Activated CD4-positive, alpha-beta memory T cell treated with anti-CD3 and anti-CD28 coated beads for 36 hours (primary cell): ENCODE measurements at places on chromosomes 16 and 17. TPM values are rescaled to one million over a fixed set of nuclear protein-coding genes. Genes with fewer than 3 reads are reported as not detected.
A peak's percentile ranks its signal among the peaks of the same experiment; 100 is the strongest.

Gene ERN2
- total RNA-seq = not detected

Gene IL17C
- not detected for total RNA-seq

Gene CLDN9
- not detected for total RNA-seq

Gene ENKD1
- 9.3 TPM for total RNA-seq

Gene SLC6A4
- not detected for total RNA-seq

Gene CA4
- total RNA-seq = not detected

Gene NTN3
- total RNA-seq = not detected

Gene KRT32
- total RNA-seq = not detected

DNA sequence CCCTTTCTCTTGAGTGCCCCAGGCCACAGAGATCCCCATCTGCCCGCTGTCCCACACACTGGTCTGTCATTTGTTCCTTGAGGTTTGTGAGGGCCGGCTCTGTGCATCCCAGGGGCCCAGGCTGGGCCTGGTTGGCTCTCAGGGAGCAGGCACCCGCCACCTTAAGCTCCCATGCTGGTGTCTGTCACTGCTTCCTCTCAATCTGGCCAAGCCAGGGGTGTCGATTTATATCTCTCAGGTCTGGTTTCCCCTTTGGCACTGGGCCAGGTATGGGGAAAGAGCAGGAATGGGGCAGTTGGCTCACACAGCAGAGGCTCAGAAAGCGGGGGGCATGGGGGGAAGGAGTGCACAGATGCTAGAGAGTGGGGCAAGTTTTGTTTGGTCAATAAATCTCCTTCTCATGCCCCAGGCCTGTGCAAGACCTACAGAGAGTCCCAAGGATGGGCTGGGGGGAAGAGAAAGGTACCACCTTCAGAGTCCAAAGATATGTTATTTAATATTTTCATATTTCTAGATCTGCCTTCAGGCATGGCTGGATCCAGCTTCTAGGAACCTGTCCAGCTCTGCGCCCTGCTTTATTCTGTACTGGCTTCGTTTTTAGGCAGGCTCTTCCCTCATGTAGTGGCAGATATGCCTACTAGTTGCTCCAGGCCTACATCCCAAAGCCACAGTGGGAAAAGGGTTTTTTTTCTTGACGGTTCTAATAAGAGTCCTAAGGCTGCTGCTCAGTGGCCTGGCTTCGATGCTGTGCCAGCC lies 34.3 kb downstream of the IL4R start:
- no peak for DNase-seq

- peak; percentile 14 for DNase-seq
Observed at GRCh38 chr17:38921756-38922411, 3.5 kb upstream of the LASP1NB start.

DNA sequence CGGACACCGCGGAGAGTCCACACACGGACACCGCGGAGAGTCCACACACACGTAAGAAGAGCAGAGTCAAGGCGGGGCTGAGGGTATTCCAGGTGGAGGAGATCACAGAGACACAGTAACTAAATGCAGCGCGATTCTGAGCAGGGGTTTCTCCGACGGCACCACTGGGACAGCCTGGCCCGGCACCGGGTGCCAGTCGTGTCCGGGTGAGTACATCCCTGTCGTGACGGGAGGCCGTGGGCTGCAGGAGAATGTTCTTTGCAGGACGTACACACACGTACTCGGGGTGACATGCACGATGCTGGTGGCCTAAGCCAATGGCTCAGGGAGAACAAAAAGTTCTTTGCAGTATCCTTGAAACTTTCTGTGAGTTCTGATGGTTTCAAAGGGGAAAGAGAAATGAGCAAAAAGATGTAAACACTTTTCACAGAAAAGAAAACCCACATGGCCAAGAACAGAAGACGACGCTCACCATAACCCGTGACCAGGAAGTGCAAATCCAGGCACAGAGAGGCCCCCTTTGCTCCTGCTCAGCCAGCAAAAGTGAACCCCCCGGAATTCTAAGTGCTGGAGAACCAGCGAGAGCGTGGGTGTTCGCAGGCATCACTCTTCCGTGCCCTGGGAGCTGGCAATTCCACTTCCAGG lies 53.7 kb upstream of the METRNL start:
- DNase-seq = no peak

DNA sequence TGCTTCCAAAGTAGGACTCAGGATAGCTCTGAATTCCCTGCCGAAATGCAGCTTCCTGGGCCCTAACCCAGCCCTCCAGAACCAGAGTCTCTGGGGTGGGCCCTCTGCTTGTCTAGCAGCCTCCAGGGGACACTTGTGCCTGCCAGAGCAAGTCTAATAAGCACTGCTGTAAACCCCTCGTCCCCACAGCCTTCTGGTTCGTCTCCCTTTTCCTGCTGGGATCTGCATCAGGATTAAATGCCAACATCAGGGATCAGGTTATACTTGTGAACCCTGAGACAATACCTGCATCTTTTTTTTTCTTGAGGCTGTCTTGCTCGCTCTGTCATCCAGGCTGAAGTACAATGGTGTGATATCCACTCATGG lies 282.0 kb downstream of the SEC14L1 start:
- DNase-seq = no peak

- no peak for DNase-seq
Observed at GRCh38 chr16:64440421-64440831, 681.4 kb downstream of the CDH11 start.

- peak; percentile 98 for DNase-seq
Observed at GRCh38 chr17:58337600-58338453, 9.2 kb upstream of the TSPOAP1 start.

DNA sequence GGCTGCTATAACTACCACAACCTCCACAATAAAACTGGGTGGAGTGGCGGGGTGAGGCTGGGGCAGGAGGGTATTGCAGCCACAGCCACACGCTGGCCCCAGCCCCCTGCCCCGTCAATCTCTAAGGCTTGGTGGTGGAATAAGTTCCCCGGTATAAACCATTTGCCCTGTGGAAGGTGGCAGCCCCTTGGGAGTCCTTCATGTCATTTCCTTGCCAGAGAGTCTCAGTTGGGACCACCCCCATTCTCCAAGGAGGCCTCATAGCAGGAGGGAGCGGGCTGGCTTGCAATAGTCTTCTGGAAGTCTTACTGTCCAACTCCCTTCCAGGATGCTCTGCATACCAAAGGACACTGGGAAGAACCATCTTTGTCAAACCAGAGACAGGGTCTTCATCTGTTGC lies 19.4 kb downstream of the CD300A start:
- DNase-seq = no peak

DNA sequence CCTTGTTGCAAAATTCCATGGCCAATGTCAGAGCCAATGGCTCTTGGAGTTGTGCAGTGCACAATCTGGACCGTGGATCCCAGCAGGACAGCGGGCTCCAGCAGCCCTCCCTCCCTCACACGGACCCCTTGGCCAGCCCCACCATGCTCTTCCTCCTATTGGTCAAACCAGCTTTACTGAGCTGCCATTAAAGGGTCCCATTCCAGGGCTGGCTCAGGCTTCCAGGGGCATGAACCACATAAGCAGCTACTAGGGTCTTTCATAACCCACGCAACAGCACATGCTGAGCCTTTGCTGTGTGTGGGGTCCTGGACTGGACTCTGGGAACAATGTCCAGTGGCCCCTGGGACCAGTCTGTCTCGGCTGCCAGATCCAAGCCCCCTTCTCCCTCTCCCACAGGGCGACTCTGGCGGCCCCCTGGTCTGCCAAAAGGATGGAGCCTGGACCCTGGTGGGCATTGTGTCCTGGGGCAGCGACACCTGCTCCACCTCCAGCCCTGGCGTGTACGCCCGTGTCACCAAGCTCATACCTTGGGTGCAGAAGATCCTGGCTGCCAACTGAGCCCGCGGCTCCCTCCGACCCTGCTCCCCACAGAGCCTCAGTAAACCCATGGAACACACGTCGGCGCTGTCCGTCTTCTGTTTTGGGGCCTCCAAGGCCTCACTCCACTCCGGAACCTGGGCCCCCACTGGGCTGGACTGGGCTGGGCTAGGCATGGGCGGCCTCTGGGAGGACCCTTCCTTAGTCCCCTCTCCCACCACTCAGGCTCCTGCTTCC lies 5.7 kb downstream of the CTRB1 start:
- no peak for DNase-seq

DNA sequence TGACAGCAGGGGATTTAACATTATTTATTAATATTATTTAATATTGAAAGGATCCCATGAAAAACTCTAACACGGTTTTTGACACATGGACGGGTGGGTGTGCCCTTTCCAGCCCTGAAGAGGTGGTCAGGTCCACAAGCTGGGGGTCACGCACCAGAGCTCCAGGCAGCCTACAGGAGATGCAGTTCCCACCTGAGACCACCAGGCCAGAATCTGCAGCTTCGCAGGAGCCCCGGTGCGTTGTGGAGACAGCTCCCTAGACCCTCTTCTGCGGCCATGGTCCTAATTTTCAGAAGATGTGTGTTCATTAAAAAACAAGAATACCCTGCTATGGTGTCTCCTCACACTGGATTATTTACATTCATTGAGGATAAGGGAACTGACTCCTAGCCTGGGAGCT lies 331.1 kb downstream of the C16orf95 start:
- DNase-seq = no peak

GRCh38 chr16:2467528-2468232 lies 3.4 kb upstream of the NTN3 start:
- DNase-seq = peak; percentile 50

DNA sequence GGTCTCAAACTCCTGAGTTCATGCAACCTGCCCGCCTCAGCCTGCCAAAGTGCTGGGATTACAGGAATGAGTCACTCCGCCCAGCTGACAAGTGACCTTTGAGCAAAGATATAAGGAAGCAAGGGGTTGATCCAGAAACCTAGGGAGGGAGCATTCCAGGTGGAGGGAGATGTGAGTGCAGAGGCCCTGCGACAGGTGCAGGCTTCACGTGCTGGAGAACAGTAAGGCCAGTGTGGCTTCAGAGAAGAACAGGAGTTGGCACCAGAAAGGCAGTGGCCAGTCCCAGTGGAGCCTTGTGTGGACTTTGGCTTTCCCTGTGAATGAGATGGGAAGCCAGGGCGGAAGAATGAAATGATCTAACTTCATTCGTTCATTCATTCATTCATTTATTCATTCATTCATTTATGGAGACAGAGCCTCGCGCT lies 73.6 kb upstream of the HAS3 start:
- DNase-seq = no peak

GRCh38 chr16:85995541-85996423 lies 96.8 kb downstream of the IRF8 start:
- DNase-seq = peak; percentile 52

- DNase-seq = no peak
Observed at GRCh38 chr16:46627746-46628145, 6.6 kb upstream of the SHCBP1 start.

GRCh38 chr16:23907903-23908302 lies 72.1 kb downstream of the PRKCB start:
- DNase-seq = no peak

GRCh38 chr17:31093866-31094599 lies 744 bp upstream of the NF1 start:
- DNase-seq = no peak
